Stimulated activated CD8-positive, alpha-beta memory T cell treated with anti-CD3 and anti-CD28 coated beads, Interleukin-7, amount 100 ng/mL, for 24 hours (primary cell): ENCODE measurements at places on chromosomes 1 and 21.

GRCh38 chr1:166899769-166900168, 23.7 kb upstream of the TADA1 start:
- no peak for DNase-seq

DNA sequence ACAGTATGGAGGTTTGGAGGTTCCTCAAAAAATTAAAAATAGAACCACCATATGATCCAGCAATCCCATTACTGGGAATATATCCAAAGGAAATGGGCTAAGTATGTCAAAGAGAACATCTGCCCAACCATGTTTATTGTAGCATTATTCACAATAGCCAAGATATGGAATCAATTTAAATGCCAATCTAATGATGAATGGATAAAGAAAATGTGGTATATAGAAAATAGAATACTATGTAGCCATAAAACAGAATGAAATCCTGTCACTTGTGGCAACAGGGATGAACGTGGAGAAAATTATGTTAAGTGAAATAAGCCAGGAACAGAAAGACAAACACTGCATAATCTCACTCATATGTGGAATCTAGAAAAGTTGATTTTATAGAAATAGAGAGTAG, 201.7 kb upstream of the AJAP1 start:
- no peak for DNase-seq

- DNase-seq, result no peak
Measured at GRCh38 chr1:78880223-78880622, 126.3 kb downstream of the ADGRL4 start.

GRCh38 chr1:201274616-201275252, 8.6 kb upstream of the PKP1 start:
- no peak for DNase-seq

- DNase-seq, result no peak
Measured at GRCh38 chr1:97505289-97505688, 415.5 kb downstream of the DPYD start.

GRCh38 chr1:228837817-228838716, 102.8 kb downstream of the RHOU start:
- no peak for DNase-seq

- peak; percentile 42 for DNase-seq
Measured at GRCh38 chr1:110312188-110313121, 26.7 kb upstream of the RBM15 start.

- no peak for DNase-seq
Measured at GRCh38 chr1:47995306-47996050, 1.7 kb downstream of the TRABD2B start.

DNA sequence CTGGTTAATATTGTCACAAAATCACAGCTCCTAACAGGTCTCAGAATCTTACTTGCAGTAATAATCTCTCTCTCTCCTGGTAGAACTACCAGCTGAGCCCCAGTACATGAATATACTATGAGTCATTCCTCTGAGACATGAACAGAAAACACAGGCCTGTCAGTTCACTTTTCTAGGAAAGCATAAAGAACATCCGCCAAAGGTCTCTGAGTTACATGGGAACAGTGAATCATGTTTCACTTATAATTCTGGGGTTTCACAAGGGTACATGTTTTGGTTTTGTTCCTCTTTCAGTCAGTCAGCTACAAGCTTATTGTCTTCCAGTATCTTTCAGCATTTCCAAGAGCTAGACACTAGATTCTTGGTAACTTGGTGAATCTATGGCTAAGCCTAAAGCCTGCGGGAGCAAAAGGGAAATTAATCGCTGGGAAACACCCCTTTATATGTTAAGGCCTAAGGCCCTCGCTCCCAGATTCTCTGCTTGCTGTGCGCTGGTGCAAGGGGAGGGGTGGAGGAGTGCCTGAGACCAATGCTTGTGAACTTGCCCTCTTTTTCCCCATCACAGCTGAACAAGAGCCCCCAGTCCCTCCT, 31.7 kb downstream of the IFNGR2 start:
- DNase-seq, result no peak

DNA sequence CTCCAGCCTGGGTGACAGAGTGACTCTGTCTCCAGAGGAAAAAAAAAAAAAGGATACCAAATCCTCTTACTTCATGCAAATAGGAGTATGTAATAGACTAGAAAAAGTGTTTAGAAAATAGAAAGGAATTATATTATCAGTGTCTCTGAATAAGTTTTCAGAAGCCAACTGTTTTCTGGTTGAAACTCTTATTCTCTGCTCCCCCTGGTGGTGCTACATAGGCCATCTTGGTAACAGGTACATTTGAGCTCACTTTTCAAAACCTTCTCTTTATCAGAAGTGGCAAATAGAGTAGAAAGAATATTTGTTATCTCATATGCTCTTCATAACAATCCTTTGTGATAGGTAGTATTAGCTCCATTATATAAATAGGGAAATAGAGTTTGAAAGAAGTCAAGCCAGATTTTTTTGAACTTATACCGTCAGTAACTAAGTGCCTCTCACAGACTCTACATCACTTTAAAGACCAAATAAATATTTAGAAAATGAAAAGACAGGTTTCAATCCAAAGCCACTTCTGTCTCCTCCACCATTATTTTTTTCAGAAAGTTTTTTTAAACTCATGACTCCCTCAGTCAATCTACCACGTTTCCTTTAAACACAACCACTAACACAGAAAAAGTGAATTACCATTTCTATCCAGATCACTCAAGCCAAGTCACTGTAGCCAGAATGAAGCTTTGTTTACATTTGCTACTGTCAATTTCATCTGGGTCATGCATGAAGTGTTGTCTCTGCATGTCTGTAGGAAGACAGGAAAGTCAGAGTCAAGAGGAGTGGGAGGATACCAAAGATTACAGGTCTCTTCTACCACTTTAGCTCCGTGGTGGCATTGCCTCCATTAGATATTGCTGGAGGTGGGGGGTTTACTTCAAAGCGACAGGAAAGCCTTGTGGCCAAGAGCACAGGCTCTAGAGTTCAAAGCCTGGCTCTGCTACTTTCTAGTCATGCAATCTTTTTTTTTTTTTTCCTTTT, 45.6 kb downstream of the IL23R start:
- DNase-seq, result no peak

DNA sequence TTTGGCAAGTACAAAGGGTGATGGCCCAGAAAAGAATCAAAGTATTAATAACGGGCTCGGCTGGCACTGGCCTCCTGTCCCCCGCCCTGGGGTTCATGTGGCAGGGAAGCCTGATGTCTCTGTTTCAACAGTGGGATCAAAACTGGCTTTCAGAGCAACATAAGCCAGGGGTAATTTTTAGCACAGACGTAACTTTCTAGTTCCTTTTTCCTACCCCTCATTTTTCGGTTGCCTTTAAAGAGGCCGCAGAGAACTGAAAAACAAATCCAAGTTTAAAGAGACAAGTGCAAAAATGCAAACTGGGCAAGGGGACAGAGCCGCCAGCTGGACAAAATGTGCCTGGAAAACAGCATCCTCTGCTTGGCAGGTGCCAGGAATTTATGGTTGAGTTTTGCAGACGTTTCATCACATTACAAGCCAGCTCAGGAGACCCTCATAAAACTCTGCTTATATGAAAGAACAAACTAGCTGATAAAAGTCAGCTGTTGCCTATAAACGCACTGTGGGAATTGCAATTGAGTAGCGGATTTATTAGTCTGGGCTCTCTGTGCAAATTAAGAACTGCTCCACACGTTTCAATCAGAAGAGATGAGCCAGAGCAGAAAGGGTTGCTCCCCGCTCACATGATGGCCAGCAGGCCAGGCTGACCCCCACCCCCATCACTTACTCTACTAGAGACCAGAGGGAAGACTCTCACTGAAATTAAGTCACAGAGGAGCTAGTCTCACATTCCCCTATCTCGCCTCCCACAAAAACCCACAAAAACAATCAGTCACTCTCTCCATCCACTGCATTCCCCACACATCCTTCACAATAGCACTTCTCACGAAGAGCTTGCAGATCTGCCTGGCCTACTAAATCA, 15.8 kb upstream of the CDCA8 start:
- no peak for DNase-seq

GRCh38 chr1:3003941-3004270, 17.4 kb upstream of the ACTRT2 start:
- no peak for DNase-seq

GRCh38 chr1:232600424-232601258, 29.3 kb downstream of the SIPA1L2 start:
- no peak for DNase-seq

DNA sequence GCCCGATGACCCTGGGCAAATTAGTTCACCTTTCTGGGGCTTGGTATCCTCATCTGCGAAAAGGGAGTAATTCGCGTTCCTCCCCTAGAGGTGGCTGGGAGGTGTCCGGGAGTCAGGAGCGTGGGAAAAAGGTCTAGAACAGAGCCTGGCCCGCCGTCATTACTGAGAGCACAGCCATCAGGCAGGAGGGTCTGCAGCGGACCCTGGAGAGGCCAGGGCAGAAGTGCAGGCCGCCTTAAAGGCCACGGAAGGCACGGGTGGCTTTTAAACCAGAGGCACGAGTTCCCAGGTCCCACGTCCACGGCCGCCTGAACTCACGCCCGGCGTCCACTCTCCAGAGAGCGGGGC, 850 bp downstream of the PANK4 start:
- no peak for DNase-seq

GRCh38 chr21:39555911-39556590, 56.7 kb upstream of the B3GALT5 start:
- no peak for DNase-seq

- no peak for DNase-seq
Measured at GRCh38 chr1:205477759-205478247, 22.0 kb upstream of the BLACAT1 start.

DNA sequence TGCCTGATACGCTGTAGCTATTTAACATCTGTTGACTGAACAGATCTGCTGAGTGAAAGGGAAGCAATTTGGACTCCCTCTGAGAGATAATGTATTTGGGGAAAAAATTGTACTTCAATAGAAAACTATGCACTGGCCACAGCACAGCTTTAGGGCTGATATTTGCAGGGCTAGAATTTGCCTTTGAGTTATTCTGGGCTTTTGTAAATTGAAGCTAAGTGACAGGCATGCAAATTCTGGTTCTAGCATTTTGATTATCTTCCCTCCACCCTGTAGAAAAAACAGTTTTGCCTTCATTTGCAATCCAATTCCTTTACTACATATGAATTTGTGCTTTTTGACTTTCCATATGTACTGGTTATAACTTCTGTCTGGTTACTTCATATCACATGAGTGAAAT, 7.9 kb downstream of the KYAT3 start:
- no peak for DNase-seq

GRCh38 chr1:25579292-25580252, 36.2 kb downstream of the LDLRAP1 start:
- DNase-seq, result no peak

- DNase-seq, result no peak
Measured at GRCh38 chr1:224615861-224616755, at the start of gene CNIH3. CNIH3 (plus strand) TSS chr1:224616317; CDS start chr1:224617175, 858 bp downstream.

DNA sequence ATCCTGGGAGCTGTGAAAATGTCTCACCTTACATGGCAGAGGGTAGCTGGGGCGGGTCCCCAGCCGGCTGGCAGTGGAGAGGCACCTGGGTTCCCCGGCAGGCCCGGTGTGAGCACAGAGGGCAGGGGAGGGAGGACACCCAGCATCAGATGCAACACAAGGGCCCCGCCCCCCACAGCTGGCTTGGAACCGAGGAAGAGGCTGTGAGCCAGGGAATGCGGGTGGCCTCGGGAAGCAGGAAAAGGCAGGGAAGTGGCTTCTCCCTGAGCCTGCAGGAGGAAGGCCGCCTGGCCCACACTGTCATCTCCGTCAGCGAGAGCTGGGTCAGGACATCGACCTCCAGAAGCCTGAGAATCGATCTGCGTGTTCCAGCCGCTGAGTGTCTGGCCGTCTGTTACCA, 87.3 kb downstream of the SIK1 start:
- DNase-seq, result no peak

- no peak for DNase-seq
Measured at GRCh38 chr1:189779034-189779433, 698.6 kb downstream of the BRINP3 start.

DNA sequence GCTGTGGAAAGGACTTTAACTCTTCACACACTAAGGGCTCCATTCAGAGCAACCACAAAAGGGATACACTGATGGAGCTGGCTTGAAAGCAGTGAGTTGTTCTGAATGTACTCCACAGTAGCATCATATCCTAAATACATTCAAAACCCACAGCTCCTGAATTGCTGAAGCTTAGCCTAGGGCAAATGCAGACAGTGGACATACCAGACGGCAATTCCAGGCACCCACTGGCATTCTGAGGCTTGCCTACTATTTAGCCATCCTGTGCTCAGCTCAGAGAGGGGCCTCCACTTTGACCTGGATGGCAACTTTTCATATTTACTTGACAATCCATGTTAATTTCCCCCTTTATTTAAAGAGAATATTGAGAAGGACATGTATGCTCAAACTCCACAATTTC, 303.5 kb downstream of the NTNG1 start:
- DNase-seq, result no peak

DNA sequence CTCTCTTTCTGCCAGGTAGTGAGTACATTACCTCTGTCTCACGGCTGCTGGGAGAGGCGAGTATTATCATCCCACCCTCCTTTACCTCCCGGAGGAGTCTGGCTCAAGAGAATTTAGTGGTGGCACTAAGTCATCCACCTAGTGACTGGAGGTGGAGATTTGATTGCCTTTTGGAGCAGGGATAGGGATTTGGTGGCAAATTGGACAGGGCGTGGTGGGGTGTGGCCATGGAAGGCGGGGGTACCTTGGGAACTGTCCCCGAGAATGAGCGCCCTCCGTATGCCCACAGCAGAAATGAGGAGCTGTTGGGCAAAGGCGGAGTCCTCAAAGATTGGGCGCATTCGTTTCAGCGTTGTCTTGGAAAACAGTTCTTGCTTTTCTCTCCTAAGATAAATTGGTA, 32.1 kb upstream of the HMGN1 start:
- DNase-seq, result no peak

DNA sequence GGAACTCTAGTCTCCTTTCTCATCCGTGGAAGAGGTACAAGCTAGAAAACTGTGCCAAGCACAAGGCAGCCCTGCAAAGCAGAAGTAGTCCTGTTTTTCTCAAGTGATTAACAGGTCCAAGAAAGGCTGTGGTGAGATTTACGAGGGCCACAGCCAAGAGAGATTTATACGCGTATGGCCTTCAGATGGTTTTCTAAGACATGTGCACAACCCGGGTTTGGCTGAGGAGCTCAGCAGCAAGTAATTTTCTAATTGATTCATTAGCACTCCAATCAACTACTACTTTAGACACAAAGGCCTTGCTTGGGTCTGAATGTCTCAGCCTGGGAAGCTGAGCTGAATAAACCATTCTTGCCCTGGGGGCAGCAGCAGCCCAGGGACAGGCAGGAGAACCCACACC, 55.8 kb downstream of the SSBP3 start:
- no peak for DNase-seq

DNA sequence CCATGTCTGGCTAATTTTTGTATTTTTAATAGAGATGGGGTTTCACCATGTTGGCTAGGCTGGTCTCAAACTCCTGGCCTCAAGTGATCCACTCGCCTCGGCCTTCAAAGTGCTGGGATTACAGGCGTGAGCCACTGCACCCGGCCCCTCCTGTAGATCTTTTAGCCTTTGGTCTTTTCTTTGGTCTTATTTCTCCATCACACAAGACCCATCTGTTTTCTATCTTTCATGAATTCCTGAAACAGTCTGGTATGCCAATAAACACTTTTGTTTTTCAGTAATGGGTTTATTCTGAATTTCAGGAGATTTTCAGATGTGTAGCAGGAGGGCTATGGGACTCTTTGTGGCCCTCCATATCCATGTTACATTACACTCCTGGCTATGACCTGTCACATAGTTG, 23.2 kb downstream of the ERRFI1 start:
- no peak for DNase-seq

- DNase-seq, result no peak
Measured at GRCh38 chr1:185627171-185627570, 107.0 kb upstream of the HMCN1 start.
